ENCODE measurements at places on chromosomes 2 and 18. TPM values are rescaled to one million over a fixed set of nuclear protein-coding genes. Genes with fewer than 3 reads are reported as not detected.
A peak's percentile ranks its signal among the peaks of the same experiment; 100 is the strongest.

- DNase-seq = no peak
Observed at GRCh38 chr18:3095921-3096320, 83.0 kb upstream of the LPIN2 start.

DNA sequence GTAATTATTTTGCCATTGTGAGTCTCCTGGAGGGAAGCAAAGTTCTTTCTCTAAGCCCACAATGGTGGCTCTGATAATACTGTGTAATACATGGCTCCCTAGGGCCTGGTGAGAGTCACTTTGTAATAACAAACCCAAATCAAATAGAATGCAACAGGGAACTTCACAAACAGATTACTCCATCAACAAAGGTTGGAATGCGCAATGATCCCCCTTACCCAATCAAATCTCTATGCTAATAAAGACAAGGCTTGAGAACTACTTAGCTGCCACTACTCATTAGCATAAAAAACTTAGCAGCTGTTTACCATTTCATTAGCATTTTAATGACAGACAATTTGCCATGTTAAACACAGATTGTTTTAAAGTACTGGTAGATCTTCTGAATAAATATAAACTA, 285.6 kb upstream of the SESTD1 start:
- DNase-seq = no peak

- DNase-seq = no peak
Observed at GRCh38 chr2:179479947-179480346, 215.3 kb upstream of the SESTD1 start.

GRCh38 chr2:19255481-19255880, 102.9 kb downstream of the OSR1 start:
- no peak for DNase-seq

- DNase-seq = peak; percentile 68
Observed at GRCh38 chr2:120343433-120344105, 2.4 kb upstream of the INHBB start.

GRCh38 chr2:18940184-18940583, 350.8 kb upstream of the NT5C1B start:
- DNase-seq = peak; percentile 39

DQX1 gene
- 0.57 TPM for total RNA-seq

DNA sequence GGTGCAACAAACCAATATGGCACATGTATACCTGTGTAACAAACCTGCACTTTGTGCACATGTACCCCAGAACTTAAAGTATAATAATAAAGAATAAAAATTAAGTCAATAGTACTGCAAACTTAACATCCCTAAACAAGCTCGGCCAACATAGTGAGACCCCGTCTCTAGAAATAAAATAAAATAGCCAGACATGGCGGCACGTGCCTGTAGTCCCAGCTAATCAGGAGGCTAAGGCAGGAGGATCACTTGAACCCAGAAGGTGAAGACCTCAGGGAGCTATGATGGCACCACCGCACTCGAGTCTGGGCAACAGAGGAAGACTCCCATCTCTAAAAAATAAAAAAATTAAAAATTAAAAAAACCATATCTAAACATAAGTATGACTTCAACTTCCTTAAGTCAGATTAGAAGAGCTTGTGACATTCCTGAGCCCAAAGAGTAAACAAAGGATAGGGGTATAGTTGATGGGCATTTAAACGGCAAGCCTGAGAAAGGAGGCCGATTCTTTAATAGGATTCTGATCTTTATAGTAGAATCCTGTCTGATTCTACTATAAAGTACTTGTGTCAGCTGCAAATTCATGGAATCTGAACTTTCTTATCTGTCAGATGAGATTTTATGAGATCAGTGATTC, 1.6 kb downstream of the FAM124B start:
- DNase-seq = no peak

GRCh38 chr2:39913648-39914461, 134.8 kb upstream of the THUMPD2 start:
- peak; percentile 53 for DNase-seq

Measured in B cell (primary cell).